Stimulated activated CD8-positive, alpha-beta memory T cell treated with anti-CD3 and anti-CD28 coated beads, Interleukin-4, amount 100 ng/mL, for 1 hour (primary cell): ENCODE measurements at places on chromosomes 5 and 9.
A peak's percentile ranks its signal among the peaks of the same experiment; 100 is the strongest.

GRCh38 chr9:107350443-107350842, 67.4 kb downstream of the RAD23B start:
- no peak for DNase-seq

DNA sequence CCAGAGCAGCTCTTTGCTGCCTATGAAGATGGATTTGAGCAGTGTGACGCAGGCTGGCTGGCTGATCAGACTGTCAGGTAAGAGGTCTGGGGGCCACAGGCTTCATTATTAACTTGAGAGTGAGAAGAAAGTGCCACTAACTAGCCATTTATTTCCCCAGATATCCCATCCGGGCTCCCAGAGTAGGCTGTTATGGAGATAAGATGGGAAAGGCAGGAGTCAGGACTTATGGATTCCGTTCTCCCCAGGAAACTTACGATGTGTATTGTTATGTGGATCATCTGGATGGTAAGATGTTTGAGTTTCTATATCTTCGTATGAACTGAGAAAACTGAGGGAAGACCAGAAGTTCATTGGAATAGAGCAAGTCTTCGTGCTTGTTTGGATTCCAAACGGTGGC, 22.1 kb downstream of the VCAN start:
- DNase-seq: no peak

- no peak for DNase-seq
Observed at GRCh38 chr5:16626696-16627264, 10.0 kb upstream of the RETREG1 start.

DNA sequence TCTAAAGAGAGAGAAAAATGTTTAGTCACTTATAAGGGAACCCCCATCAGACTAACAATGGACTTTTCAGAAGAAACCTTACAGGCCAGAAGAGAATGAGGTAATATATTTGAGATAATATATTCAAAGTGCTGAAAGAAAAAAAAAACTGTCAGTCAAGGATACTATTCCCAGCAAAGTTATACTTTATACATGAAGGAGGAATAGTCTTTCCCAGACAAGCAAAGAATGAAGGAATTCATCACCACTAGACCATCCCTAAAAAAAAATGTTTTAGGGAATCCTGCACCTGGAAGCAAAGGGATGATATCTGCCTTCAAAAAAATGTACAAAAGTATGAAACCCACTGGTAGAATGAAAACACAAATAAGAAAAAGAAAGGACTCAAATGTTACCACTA, 37.5 kb upstream of the SH3TC2 start:
- DNase-seq: no peak

DNA sequence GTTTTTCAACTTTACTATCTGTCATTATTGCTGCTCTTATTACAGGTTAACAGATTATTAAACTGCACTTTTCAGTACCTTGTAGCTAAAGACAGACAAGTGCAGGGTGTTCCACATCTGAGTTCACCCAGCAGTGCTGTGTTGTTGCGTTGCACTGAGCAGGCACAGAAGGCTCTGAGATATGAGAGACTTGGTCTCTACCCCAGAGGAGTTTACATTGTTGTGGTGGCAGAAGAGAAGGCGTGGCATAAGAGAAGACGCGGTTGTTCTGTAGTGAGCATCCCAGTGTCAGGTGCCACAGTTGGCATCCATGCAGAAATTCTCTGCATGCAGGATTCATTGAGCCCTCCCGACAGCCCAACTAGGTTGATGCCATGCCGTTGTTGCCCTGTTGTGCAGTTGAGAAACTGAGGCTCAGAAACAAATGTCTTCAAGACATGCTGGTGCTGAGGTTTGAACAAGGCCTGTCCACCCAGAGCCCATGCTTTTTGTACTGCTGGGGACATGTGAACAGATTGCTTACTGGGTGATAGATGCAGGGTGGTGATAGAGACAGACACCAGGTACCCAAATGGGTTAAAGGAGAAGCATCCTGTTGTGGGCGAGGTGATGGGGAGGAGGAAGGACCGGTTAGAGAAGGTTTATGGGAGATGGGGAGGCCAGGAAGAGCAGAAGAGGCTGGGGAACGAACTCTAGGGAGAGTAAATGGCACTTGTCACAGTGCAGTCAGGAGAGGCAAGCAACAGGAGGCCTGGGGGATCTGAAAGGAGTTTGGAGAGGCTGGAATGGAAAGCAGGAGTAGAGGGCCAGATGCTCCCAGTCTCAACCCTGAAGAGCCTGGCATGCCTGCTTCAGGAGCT, 8.2 kb downstream of the ABL1 start:
- no peak for DNase-seq

- no peak for DNase-seq
Observed at GRCh38 chr5:94181895-94182294, 436.5 kb downstream of the KIAA0825 start.

- DNase-seq: no peak
Observed at GRCh38 chr5:150131978-150132694, 23.5 kb downstream of the PDGFRB start.

DNA sequence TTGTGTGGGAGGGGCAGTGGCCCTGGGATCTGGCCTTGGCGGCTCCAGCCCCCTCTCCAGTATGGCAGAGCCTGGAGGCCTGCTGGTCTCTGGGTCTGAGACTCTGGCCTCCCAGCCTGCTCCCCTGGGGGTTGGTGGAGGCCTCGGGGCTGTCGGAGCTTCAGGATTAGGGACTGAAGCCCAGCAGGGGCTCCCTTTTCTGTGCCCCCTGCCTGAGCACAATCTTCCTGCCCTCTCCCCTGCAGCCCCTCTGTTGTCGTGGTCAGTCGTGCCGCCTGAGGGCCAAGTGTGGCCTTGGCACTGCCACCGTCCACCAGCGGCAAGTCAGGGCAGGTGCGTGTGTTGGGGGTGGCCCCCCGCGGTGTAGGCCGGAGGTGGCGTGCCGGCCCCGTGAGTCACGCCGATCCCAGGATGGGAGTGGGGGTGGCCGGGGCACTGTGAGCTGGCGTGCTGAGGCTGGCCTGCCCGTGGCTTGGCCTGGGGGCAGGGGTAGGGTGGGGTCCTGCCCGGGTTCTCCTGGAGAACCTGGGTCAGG, 53.6 kb downstream of the RXRA start:
- DNase-seq: no peak

DNA sequence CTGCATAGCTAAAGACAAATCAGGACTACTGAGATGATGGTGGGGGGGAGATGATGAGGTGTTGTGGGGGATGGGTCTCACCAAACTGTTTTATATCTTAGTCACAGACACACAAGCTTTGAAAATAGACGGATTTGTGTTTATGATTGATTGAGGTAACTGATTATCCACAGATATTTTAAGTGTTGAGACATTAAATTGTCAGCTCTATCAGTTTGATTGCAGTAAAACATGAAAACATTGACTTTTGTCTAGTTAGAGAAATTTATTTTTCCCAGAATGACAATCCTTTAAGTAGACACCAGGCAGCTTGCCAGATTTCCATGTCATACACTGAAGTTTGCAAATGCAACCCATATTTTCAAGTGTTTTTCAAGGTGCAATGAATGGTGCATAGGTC, 149.8 kb downstream of the NR2F1-AS1 start:
- no peak for DNase-seq

DNA sequence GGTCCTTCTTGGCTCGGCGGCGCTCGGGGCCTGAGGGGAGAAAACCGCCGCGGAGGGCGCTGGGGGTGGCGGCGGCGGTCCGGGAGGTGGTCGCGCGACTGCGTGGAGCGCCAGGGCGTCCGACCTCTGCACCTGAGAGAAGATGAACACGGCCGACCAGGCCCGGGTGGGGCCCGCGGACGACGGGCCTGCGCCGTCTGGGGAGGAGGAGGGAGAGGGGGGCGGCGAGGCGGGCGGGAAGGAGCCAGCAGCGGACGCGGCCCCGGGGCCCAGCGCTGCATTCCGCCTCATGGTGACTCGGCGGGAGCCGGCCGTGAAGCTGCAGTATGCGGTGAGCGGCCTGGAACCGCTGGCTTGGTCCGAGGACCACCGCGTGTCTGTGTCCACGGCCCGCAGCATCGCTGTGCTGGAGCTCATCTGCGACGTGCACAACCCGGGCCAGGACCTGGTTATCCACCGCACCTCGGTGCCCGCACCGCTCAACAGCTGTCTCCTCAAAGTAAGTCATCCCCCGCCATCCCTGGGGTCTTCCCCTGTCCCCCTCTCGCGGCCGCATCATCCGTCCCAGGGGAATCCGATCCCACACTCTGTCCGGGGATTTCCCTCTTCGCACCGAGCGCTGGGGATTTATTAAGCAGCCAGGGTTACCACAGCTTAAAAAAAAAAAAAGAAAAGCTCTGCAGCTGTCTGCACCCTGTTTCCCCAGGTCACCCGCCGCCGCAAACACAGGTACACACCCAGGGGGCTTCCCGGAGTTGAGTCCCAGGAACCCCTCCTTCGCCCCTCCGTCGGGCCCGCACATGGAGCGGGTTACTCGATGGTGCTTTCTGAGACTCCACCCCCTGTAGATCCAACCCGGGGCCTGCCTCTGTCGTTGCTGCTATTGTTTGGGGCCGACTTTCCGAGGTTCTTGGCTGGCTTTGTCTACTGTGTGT, at the start of gene GTF3C4:
TSS of gene GTF3C4 (plus strand) at position 8 of the 935 bp plus-strand sequence. CDS start at position 143, 135 bp downstream.
- DNase-seq: peak; percentile 16

GRCh38 chr5:61177716-61178115, 15.4 kb upstream of the SMIM15 start:
- DNase-seq: no peak

- no peak for DNase-seq
Observed at GRCh38 chr5:31867219-31867618, 228.3 kb downstream of the PDZD2 start.

- no peak for DNase-seq
Observed at GRCh38 chr5:68953231-68953874, 140.5 kb upstream of the SLC30A5 start.

DNA sequence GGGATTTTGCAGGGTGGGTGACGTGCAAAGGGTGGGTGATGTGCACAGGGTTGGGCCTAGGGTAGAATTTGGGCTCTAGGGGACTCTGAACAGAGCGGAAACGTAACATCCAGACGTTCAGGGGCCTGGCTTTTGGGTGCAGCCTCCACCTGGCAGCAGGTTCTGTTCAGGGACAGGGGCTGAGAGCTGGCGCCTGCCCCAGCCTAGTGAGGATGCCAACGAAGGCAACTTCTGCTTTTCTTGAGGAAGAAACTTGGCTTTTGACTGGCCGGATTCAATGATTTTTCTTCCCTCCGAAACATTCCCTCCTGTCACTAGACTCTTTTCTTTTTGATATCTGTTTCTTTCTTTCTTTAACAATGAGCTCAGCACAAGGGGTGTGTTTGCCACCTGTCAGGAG, 38.6 kb upstream of the SLC6A19 start:
- no peak for DNase-seq

GRCh38 chr5:135087950-135088349, 53.9 kb upstream of the PITX1 start:
- no peak for DNase-seq

DNA sequence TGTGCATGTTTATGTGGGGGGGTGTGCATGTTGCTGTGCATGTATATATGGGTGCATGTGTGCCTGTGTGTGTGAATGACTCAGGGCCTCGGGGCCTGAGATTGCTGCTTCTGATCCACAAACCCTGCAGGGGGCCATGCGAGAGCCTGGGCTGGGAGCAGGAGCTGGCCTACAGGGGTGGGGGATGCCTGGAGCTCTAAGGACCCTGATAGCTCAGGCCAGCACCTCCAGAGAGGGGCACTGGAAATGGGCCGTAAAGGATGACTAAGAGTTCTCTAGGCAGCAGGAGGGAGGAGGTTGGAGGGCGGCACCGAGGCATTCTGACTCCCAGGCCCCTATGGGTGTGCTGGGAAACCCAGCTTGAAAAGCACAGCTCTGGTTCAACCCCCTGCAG, 6.9 kb upstream of the UBAC1 start:
- DNase-seq: no peak

GRCh38 chr9:134164879-134165278, 515 bp upstream of the RNU6ATAC start:
- no peak for DNase-seq

- DNase-seq: no peak
Observed at GRCh38 chr5:91109634-91110033, 273.5 kb downstream of the ARRDC3 start.

DNA sequence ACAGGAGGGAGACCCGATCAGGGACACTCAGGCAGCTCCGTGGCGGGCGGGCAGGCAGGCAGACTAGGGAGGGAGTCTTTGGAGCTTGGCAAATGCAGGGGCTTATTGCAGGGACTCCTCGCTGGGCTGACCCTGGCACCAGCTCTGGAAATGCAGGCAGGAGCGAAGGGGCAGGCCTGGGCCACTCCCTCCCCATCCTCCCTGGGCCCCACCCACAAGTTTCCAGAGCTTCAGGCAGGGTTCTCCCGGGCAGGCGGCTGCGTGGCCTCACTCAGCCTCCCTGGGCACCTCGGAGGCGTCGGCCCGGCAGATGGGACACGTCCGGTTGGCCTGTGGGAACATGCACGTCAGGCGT, 8.5 kb downstream of the RNF44 start:
- DNase-seq: no peak

GRCh38 chr9:124721109-124721906, 49.8 kb downstream of the NR6A1 start:
- DNase-seq: no peak

DNA sequence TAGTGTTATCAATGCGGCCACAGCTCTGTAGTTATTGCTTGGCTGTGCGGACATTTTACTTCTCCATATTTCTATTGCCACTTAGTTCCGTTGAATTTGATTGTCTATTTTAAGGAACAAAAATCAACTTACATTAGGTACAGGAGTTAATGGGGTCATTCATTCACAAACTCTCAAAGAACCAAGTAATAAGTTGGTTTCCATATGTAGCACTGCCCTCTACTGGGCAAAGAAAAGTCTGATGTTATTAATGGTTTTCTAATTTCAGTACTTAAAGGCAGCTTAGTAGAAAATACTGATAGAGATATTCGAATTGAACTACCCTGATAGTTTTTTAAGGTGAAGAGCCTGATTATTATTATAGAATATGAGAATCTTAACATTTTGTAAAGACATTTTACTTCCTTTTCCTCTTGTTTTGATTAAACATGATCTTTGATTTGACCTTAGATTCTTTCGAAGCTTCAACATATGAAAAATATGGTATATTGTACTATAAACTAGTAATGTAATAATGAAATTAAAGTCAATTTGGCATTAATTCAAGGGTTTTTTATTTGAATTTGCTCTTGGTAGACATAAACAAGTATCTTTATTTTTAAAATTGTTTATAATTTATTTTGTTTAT, 119.5 kb upstream of the CTNND2 start:
- no peak for DNase-seq

GRCh38 chr5:146173597-146173996, 8.9 kb downstream of the LARS1 start:
- no peak for DNase-seq

- DNase-seq: no peak
Observed at GRCh38 chr9:18020121-18020745, 441.4 kb downstream of the SH3GL2 start.

GRCh38 chr5:170155771-170156170, 50.1 kb downstream of the FOXI1 start:
- DNase-seq: no peak

DNA sequence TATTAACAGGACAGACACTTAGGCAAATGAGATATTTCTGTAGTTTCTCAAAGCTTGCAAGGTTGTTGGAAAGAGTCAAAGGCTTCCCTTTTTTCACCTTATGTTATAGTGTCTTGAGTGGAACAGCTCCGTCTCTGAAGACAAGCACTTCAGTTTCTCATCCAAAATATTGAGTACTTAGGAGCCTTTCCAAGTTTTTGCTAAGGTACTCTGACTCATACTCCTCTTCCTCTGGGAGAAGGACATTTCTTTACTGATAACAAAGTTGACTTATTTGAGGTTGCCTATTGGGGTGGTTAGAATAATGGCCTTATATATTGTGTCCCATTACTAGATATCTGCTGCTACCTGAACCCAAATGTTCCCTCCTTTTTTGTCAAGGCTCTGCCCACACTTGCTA, 869.6 kb downstream of the MAT2B start:
- no peak for DNase-seq
